ENCODE measurements at places on chromosomes 6 and 20.

GRCh38 chr6:96789871-96790270 is 47.4 kb downstream of the GPR63 start:
- DNase-seq = no peak

- DNase-seq = no peak
Observed at GRCh38 chr20:46963758-46964617, 69.3 kb downstream of the EYA2 start.

- no peak for DNase-seq
Observed at GRCh38 chr6:125729983-125730382, 19.4 kb upstream of the HEY2 start.

- no peak for DNase-seq
Observed at GRCh38 chr20:44195605-44196004, 8.6 kb upstream of the JPH2 start.

GRCh38 chr20:47857187-47857568 is 71.9 kb upstream of the SULF2 start:
- no peak for DNase-seq

- no peak for DNase-seq
Observed at GRCh38 chr6:8549074-8549790, 113.9 kb upstream of the SLC35B3 start.

DNA sequence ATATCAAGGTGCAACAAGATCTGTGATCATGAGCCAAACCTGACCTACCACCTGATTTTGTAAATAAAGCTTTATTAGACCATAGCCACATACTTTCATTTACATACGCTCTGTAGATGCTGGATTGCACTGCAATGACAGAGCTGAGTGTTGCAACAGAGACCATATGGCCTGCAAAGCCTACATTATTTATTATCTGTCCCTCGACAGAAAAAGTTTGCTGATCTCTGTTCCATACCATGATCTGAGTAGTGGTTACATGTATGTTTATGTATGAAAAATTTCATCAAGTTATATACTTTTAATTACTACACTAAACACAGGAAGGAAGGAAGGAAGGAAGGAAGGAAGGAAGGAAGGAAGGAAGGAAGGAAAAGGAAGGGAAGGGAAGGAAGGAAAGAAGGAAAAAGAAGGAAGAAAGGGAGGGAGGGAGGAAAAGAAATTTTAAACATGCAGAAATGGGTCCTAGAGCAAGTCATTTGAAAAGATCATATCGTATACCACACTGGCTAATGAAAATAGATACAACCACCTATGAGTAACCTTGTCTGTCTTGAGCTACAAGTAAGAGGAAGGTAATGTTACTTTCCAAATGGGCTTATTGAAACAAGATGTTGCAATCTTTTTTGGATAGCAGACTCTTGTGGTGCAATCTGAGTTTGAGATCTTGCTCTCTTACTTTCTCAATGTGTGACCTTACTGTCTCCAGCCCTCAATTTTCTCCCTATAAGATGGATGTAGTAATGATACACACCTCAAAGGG is 441.0 kb downstream of the KIF16B start:
- no peak for DNase-seq

- DNase-seq = no peak
Observed at GRCh38 chr6:343960-344815, 47.4 kb upstream of the IRF4 start.

GRCh38 chr6:136471922-136472321 is 78.3 kb downstream of the MAP7 start:
- DNase-seq = no peak

DNA sequence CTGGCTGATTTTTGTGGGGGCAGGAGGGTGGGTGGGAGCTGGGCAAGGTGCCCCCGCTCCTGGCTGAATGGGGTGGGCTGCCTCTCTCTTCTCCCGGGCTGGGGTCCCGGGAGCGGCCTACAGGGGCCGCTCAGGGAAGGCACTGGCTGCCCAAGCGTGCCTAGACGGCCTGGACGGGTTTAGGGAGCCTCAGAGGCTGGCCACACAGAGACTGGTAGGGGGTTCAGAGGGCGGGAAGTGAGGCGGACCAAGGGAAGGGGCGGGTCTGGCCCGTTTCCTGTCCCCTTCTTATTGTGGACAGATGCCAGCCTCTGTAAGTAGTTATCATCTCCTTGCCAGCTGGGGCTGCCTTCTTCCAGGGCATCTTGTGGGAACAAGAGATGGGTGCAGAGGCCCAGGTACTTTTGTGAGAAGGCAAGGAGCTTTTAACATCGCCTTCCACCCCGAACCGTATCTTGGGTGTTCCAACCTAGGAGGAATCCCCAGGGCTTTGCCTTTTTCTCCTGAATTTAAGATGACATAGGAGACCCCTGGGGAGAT is 437 bp downstream of the CD40 start:
- DNase-seq = peak; percentile 19

DNA sequence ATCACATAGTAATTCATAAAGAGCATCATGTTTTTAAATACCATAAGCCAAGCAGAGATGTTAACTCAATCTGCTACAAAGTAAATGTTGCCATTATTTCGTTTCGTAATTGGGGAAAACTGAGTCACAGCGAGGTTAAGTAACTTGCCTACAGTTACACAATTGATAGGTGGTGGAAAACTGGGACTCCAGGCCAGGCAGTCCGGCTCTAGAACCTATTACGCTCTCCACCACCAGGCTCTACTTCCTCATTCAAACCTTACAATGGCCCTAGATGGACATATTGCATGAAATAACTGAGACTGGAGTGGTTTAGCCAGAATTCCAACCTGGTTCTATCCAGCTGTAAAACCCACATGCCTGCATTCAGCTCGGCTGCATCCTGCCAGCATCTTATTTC is 58.2 kb downstream of the LINC00237 start:
- no peak for DNase-seq

DNA sequence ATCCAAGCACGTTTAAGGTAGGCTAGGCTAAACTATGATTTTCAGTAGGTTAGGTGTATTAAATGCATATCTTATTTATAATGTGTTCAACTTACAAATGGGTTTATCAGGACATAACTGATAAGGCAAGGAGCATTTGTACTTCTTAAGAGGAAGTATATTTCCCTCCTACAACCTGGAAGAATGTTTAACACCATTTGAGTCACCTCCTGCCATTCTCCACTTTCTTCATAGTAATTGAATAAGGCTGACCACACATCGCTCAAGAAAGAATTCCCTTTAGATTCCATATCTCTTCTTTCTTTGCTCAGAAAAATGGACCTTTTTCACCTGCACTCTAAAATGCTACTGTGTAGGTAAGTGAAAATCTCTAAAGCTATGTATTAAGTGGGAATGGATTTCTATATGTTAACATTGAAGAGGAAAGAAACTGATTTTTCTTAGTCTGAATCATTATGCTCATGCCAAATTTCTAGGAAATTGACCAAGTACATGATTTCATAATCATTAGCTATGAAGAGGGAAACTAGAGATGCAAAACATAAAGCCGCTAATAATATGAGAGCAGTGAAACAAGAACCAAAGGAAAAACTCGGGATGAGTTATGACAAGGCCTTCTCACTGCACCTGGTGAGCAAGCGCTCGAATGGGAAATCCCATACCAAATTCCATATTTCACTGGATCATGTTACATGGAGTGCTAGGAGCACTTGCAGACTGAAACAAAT is 210.4 kb downstream of the ALDH8A1 start:
- no peak for DNase-seq

DNA sequence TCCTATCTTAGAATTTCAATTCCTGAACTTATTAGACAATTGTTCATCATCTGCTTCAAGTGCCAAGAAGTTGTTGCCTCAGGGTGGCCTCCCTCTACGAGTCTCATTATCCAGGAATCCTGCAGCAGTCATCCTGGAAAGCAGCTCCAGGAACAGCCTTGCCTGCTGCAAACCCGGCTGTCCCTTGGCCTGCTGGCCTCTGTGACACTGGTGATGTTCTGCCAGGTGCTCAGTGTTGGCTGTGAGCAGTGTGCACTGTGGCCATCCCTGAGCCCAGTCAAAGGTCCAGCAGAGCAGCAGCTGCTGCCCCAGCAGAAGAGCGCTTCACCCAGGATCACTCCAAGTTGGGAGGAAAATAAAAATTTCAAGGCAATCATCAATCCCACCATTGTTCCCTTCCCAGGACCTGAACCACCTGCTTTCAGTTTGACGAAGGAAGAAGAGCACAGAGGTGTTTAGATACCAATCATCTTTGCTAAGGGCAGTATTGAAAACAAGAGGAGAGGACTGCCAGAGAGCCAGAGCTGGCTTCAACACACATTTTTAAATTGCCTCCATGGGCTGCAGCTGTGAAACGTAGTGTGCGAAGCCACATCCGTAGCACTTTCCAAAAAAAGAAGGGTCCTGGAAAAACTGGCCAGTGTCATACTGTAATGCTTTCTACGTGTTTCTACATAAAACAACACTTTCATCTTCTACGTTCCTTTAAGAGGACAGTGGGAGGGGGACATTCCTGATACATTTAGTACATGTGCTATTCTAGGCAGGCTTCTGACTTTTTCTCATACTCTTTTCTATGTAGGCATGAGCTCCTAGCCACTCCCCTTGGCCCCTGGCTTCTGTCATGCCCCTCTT is 7.2 kb upstream of the FAM50B start:
- DNase-seq = no peak

GRCh38 chr6:169083508-169083874 is 170.2 kb downstream of the THBS2 start:
- DNase-seq = no peak

DNA sequence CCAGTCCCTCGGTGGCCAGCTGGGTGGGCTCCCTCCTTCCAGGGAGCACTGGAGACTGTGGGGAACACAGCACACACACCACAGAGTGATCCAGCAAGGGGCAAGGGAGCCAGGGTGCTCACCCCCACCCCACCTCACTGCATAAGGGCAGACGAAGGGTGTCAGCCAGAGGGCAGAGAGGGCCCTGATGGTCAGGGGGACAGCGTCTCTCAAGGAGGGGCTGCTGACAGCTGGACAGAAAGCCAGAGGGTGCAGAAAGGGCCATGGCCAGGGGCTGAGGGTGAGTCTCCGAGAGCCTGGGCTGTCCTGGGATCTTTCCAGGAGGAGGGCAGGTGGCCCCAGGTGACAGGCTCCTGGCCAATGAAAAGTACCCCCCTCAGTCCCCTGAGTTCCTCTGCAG is 73.4 kb upstream of the PMEPA1 start:
- DNase-seq = no peak

- DNase-seq = no peak
Observed at GRCh38 chr6:90386399-90387382, 90.0 kb upstream of the BACH2 start.

DNA sequence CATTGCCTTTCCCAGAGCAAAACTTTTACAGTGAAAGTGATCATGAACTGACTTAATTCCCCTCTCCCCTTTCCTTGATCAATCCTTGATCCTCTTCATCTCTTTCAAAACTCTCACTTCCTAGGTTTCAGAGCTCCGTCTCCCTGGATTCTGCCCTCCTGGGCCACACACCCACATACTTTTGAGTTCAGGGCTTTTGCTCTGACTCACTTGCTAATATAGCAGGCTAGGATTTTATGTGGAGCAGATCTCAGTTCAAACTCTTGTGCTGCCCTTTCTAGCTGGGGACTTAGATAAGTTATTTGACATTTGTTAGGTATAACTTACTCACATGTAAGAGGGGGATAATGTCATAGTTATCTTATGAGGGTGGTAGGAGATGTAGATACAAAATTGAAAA is 109.1 kb upstream of the MLIP start:
- no peak for DNase-seq

DNA sequence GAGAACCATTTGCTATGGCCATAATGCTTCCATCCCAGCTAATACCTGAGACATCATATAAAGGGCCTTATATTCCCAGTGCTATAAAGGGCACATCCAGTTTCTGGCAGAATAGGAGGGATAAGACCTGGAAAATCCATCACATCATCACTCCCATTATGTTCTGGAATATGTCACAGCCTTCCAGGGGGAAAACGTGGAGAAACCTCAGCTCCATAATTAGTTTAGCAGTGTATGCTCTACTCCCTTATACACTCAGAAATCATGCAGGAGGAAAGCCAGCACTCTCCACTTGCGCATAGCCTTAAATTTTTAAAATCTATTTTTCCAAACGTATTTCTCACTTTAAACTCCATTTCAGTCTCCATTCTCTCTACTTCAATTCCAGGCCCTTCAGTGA is 140.9 kb downstream of the ADGB start:
- no peak for DNase-seq

GRCh38 chr6:144581812-144582537 is 296.8 kb downstream of the UTRN start:
- peak; percentile 36 for DNase-seq

All from activated CD4-positive, alpha-beta T cell treated with anti-CD3 and anti-CD28 coated beads for 36 hours (primary cell).